ENCODE measurements at places on chromosomes 2 and 18.

- DNase-seq = no peak
Observed at GRCh38 chr18:46950064-46950656, 32.8 kb downstream of the KATNAL2 start.

DNA sequence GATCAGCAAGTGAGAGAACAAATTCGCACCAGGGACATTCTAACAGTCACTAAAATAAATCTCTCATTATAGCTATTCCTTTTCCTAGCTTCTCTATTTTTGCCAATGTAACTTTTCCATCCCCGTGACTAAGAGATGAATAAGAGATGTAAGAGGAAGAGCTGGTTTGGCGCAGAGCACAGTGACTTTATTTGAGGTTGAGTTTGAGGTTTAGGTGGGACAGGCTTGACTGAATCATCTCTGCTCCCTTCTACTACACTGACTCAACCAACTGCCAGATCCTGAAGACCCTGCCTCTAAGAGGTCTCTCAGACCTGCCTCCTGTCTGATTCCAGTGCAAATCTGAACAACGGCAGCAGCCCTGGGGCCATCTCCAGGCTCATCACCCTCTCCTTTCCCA is 28.0 kb downstream of the RFX8 start:
- no peak for DNase-seq

DNA sequence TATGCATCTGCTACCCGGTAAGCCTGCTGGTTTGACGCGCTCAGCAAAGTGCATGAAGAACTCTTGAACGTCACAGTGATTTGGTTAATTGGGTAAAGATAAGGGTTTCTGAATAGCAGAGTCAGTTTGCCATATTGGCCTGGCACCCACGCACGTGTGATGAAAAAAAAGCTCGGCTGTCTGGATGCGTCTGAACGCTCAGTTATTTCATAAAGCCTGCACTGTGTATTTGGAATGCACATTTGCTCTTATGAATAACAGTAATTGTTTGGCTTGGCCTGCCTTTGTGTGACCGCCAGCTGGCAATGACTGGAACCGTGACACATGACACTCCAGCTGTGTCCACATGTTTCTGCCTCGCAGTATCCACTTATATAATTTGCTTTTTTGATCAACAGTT is 129.2 kb upstream of the MEIS1 start:
- DNase-seq = no peak

DNA sequence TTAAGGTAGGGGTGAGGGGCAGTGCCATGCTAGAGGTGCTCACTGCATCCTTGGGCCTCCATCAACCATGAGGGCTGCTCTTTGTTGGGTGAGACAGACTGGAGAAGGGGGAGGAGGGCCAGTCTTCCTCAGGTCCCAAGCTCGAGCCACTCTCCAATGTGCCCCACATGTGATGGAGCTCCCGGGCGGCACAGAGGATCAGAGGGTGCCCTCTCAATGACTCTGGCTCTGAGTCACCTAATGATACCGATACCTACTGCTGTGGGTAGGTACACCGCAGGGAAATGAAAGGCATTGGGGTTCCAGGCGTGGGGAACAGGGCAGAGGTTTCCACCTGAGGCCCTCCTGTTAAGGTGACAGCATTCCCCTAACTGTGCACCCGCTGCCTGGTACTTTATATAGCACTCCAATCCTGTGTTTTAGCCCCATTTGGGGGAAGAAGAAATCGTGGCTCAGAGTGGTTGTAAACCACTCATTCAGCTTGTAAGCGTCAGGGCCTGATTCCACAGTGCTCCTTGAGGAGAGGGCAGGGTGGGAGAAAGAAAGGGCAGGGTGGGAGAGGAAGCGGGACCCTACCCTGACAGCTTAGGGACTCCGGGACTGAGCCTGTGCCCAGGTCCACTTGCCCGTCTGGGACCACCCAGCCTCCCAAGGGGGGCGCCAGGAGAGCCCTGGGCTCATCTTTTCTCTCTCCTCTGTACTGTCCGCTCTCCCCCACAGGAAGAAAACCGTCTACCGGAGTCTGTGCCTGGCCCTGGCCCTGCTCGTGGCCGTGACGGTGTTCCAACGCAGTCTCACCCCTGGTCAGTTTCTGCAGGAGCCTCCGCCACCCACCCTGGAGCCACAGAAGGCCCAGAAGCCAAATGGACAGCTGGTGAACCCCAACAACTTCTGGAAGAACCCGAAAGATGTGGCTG is 1.8 kb downstream of the B3GNT7 start:
- no peak for DNase-seq

- no peak for DNase-seq
Observed at GRCh38 chr2:39837856-39838453, 58.9 kb upstream of the THUMPD2 start.

DNA sequence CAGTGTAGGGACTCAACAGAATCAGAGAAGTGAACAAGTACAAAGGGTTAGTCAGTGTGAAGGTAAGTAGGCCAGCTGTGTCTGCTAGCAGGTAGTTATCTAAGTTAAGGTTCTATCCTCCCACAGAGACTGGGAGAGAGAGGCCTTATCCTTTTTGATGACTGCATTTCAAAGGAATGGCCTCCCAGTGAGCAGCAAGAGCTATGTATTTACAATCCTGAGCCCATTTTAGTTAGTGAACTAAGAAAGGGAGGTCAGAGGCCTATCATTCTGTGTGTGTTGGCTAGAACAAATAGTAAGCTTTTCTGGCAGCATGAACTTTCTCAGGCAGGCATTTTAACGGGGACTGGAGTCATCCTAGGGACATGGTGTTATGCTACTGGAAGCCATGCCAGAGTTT is 182.9 kb downstream of the VWC2L start:
- no peak for DNase-seq

DNA sequence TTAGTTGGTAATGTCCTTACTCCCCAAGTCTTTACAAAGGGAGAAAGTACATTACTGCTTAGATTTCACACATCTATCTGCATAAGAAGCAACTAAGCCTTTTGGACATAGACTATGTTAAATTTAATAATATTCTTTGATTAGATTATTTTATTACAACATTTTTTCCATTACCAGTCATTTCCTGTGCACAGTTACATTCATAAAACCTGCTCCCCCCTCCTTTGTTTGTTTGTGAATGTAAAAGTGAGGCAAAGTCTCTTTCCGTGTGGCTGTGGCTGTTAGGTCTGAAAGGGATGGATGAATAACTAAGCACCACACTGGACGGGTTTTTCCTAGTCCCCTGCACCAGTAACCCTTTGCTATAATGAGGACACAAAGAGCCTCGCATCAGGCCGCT is 9.6 kb downstream of the PTGR3 start:
- no peak for DNase-seq

GRCh38 chr2:235347691-235348090 is 146.2 kb upstream of the AGAP1 start:
- DNase-seq = no peak

Measured in stimulated activated CD8-positive, alpha-beta memory T cell treated with anti-CD3 and anti-CD28 coated beads, Interleukin-4, amount 100 ng/mL, for 1 hour (primary cell).